ENCODE measurements at places on chromosomes 2 and 18. TPM values are rescaled to one million over a fixed set of nuclear protein-coding genes. Genes with fewer than 3 reads are reported as not detected.

DNA sequence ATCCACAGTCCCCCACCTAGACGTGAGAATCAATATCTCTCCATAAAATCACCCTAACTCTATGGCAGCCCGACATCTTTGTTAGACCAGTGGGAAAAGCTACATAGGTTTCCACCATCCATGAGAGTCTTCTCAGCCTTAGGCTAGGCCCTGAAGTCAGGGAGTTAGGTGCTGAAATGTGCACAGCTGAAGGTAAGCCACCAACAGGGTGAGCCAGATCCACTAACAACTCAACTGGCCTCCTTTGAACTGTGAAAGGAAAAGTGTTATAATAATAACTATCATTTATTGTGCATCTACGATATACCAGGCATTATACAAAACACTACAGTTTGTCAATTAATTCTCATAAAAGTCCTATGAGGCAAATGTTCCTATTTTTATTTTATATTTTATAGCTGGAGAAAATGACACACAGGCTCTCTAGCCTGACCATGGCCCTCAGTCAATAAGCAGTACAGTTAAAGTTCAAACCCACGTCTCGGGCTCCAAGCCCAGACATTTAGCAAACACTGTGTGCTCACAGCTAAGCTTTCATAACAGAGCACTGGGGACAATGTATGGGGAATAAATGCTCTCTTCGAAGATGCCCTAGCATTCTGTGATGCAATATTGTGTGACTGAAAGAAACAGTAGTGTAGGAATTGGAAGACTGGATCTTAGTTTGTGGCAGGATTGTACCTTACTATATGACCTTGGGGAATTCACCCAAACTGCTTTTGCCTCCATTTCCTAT is 11.2 kb upstream of the CYP27C1 start:
- H3K27ac ChIP-seq, result no peak overlapping the region
- DNase-seq, result peak; percentile 14
- no peak overlapping the region for H3K4me3 ChIP-seq
- H3K4me1 ChIP-seq, result peaks cover 3% of the 10 kb centered on the region
- no peaks in the 10 kb centered on the region for H3K36me3 ChIP-seq

- 0 out of 2 replicates have a peak, but pooled peaks cover 6% of the 10 kb centered on the region for H3K4me1 ChIP-seq
- no peaks in the 10 kb centered on the region for H3K36me3 ChIP-seq
- H3K27me3 ChIP-seq, result no peaks in the 10 kb centered on the region
Observed at GRCh38 chr2:186717320-186718007, 23.6 kb downstream of the FAM171B start.

- no peaks in the 10 kb centered on the region for H3K36me3 ChIP-seq
- no peaks in the 10 kb centered on the region for H3K27me3 ChIP-seq
- peaks cover 19% of the 10 kb centered on the region for H3K4me1 ChIP-seq
- H3K4me3 ChIP-seq, result peak overlapping the region; percentile 29
- DNase-seq, result peak; percentile 68
Observed at GRCh38 chr2:53403792-53404413, 363.7 kb upstream of the CHAC2 start.

- H3K36me3 ChIP-seq, result no peaks in the 10 kb centered on the region
- no peaks in the 10 kb centered on the region for H3K27me3 ChIP-seq
- H3K4me3 ChIP-seq, result no peak overlapping the region
Observed at GRCh38 chr18:65901522-65901921, 150.7 kb downstream of the CDH7 start.

- H3K4me3 ChIP-seq, result no peak overlapping the region
- H3K36me3 ChIP-seq, result no peaks in the 10 kb centered on the region
- H3K27me3 ChIP-seq, result no peaks in the 10 kb centered on the region
- no peaks in the 10 kb centered on the region for H3K4me1 ChIP-seq
- H3K27ac ChIP-seq, result no peak overlapping the region
- no peak for DNase-seq
Observed at GRCh38 chr2:169178804-169179390, 109.5 kb downstream of the DHRS9 start.

DNA sequence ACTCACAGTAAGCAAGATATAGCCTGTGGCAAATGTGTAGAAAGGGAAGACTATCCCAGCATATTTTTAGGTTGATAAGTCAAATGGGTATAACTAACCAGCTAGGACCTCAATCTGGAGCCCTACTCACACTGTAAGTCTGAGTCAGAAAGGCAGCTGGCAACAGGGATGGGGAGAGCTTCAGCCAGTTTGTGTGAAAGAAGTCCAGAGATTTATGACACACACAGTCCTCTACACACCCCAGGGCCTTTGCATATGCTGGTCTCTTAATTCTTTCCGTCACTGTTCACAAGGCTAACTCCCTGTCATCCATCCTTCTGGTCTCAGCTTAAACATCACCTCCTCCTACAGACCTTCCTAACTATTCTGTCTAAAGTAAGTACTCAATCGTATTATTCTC is 5.9 kb upstream of the TCF4 start:
- H3K36me3 ChIP-seq, result no peaks in the 10 kb centered on the region
- no peaks in the 10 kb centered on the region for H3K27me3 ChIP-seq

DNA sequence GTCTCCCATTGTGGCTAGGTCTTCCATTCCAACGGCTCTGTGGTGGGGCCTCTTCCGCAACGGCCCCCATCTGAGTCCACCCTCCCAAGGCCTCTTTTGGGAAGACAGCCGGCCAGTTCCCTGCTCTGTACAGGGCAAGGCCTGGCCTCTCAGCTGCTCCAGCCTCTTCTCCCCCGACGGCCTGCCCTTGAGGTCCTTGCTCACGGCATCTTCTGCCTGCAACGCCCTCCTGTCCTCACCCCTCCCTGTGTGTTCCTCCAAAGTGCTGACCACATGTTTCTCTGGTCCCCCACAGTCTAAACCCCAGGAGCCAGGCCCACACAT is 16.0 kb downstream of the HS6ST1 start:
- no peak overlapping the region for H3K4me3 ChIP-seq
- H3K27ac ChIP-seq, result peak overlapping the region; percentile 92
- H3K27me3 ChIP-seq, result no peaks in the 10 kb centered on the region
- DNase-seq, result no peak
- no peaks in the 10 kb centered on the region for H3K36me3 ChIP-seq

GRCh38 chr2:154637456-154637855 is 61.0 kb upstream of the KCNJ3 start:
- H3K4me3 ChIP-seq, result no peak overlapping the region
- H3K36me3 ChIP-seq, result no peaks in the 10 kb centered on the region
- no peak overlapping the region for H3K27ac ChIP-seq
- H3K27me3 ChIP-seq, result no peaks in the 10 kb centered on the region
- no peak for DNase-seq
- H3K4me1 ChIP-seq, result no peaks in the 10 kb centered on the region

The SCG2 gene
- total RNA-seq, result 0.25 TPM

The CDH7 gene
- not detected for total RNA-seq

The MAPK4 gene
- total RNA-seq, result 0.22 TPM
